ENCODE measurements at places on chromosomes 6 and 20.

- DNase-seq: no peak
Measured at GRCh38 chr20:49340161-49340966, 62.5 kb upstream of the ZNFX1 start.

GRCh38 chr6:38876475-38876874, 161.4 kb downstream of the DNAH8 start:
- DNase-seq: no peak

DNA sequence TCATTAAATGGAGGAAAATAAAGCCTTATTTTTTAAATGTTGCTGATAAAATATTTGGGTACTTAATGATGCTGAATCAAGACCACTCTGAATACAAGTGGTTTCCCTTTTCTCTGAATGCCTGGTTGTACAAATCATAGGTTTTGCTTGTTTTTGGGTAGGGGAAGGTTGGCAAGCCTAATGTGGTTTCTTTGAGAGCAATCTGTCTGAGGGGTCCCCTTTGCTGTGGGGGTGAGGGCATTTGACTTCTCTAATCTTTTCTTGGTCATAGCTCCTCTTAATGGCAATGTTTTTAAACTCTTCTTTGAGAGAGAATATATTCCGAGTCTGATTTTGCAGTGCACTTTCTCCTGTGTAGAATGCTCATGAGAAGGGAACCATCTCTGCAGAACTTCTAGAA, 99.2 kb downstream of the SOX4 start:
- DNase-seq: no peak

DNA sequence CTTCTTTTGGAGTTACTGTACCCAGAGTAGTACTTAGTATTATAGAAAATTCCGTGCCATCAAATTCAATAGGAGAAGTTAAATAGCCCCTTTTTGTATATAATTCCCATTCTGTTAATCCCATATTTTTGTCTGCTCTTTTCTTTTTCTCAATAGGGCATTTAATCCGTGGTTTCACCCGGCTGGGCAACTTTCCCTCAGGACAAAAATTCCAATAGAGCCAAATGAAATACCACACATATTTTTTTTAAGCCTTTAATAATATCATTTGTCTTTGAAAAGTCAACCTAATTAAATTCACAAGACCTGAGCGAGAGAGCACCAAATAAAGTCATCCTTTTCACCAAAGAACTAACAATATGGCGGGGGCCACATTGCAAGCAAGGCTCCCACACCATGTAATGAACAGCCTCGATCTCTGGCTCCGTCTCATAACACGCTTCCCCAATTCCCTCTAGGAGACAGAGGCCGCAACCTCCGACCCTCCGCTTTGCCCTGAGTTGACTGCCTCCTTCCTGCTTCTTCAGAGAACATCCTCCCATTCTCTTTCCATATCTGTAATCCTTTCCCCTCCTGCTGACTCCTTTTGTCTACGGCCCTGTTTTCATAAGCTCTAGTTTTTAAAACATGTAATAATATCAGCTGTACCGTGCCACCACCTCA, 13.6 kb downstream of the NHSL1 start:
- no peak for DNase-seq

DNA sequence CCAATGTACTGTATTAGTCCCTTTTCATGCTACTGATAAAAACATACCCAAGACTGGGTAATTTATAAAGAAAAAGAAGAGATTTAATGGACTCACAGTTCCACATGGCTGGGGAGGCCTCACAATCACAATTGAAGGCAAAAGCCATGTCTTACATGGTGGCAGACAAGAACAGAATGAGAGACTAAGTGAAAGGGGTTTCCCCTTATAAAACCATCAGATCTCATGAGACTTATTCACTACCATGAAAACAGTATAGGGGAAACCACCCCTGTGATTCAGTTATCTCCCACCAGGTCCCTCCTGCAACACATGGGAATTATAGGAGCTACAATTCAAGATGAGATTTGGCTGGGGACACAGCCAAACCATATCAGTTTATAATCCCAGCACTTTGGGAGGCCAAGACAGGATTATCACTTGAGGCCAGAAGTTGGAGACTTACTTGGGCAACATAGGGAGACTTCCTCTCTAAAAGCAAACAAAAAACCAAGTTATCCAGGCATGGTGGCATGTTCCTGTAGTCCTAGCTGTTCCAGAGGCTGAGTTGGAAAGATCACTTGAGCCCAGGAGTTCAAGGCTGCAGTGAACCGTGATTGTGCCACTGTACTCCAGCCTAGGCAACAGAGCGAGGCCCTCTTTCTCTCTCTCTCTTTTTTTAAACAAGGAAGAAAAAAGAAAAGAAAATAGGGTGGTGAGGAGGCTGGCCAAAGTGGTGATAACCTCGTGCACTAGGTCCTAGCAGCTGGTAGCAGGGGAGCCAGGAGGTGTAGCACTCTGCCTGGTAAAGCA, 22.9 kb upstream of the DDR1 start:
- no peak for DNase-seq

DNA sequence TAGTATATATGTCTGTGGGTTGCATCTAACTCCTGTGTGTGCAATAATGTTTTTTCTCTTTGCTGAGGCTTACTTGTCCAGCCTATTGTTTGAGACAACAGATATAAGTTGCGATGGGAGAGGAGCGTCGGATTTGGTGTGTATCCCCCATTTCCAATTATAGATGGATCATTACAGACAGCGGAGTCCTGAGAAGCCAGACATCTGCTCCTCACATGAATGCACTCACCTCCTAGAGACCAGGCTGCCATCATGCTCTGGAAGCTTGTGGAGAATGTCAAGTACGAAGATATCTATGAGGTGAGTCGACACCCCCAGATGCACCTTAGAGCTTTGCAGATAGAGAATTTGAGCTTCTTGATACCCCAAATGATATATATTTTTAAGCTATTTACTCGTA, at the start of gene TFAP2B:
TSS of gene TFAP2B (plus strand) at position 199 of the 400 bp plus-strand sequence. CDS start at position 220, 21 bp downstream.
- DNase-seq: no peak

GRCh38 chr6:150354754-150355571, 13.8 kb upstream of the IYD start:
- DNase-seq: no peak

- DNase-seq: no peak
Measured at GRCh38 chr20:20929341-20929740, 176.8 kb downstream of the LINC00237 start.

DNA sequence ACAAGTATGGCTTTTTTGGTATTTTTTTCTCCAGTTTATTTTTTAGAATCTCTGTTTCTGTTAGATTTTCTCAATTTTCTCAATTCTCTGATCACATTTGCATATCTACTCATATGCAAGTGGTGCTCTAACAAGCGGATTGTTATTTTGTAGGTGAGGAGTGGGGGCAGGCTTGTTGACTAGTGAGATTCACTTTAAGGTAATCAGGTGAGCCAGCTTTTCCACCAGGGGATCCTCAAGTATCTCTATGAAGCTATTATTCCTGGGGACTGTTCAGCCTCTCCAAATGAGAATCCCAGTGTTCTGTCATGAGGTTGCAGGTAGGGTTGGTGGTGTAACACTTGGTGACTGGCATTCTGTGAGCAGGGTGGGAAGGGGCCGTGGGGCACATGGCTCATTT, 274.3 kb upstream of the FERMT1 start:
- DNase-seq: no peak

DNA sequence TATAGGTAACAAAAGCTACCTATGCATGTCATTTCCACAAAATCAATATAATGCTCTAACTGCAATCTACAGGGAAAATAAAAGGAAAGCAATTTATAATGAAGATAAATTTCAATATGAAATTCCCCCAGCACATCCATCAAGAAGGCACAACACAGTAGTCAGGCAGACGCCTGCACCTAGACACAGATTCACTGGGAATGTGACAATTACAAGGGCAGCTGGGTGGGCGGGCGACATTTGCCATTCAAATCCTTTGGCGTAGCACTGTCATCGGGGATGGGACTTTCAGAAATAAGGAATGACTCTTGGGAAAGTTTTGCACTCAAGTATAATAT, 60.4 kb downstream of the SULF2 start:
- DNase-seq: no peak

DNA sequence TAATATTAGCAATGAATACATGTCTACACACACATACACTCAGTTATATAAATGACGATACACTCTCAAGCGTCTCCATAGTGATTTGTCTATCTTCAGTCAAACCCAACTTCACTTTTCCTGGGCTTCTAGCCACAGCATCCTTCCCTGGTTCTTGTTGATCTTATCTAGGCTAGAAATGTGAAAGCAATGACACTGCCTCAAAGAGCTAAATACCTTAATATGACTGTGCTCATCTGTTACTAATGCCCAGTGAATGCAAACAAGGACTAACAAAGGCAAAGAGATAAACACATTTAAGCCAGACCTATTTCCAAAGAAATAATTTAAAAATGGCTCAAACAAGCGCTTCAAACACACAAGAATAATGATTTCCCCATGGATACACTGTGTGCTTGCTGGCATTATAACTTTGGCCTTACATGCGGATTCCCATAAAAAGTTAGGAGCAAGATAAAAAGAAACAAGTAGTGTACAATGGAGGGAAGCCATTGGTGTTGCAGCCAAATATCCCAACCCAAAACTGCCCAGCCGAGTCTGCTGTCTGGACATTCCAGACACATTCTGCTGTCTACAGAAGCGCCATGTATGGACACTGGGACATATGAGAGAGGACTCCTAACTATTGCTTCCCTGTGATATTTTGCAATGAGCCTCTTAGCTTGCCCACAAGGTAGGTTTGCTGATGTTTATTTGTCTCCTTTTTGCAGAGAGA, 19.5 kb upstream of the DAAM2 start:
- no peak for DNase-seq

GRCh38 chr6:154157082-154157481, 118.0 kb downstream of the OPRM1 start:
- no peak for DNase-seq

- DNase-seq: no peak
Measured at GRCh38 chr20:29443819-29444218, 1813.6 kb upstream of the DEFB115 start.

DNA sequence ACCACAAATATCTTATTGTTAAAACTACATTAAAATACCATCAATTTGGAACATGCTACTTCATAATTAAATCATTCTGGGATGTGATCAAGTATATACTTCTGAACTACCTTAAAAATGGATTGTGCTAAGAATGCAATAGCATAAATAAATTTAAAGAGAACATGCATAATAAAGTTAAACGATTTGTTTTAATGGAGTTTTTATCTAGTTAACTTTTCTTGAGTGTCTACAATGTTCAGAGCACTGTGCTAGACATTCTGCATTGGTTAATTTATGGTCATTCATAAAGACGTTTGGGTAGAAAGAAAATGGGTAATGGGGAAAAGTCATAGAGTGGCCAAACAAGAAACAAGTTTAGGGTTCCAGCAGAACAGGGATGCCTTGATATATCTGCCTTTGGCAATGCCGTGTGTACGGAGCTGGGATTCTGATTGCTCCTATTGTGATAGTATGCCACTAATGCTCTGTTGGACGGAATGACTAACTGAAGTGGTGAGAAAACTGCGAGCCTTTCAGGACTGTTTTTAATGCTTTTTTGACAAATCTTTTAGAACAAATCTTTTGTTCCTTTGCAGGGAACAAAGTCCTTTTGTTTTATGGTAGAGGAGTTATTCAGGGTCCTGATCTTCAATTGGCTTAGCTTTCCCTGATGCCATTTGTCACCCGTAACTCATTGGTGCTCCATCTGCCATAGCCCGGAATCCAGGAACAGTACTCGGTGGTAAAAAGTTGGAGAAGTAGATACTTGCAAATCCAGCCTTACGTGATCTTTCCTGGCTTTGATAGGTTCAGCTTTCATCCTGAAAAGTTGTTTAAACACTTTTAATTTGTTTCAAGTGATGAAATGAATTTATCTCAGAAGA, 162.6 kb downstream of the BCKDHB start:
- no peak for DNase-seq

DNA sequence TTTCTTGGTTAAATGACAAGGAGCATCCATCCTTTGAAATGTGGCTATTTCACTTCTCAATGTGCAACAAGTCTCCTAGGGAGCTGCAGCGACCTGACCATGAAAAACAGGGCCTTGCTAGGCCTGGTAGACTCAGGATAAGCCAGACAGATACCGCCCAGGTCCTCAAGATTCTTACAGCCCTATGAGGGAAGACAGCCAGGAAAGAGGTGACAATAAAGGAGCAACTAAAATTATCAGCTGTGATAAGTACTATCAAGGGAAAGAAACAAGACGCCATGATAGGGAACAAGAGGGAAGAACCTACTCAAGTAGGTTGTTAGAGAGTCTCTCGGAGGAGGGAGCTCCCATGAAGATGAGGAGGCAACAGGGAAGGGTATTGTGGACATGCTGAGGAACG, 51.4 kb upstream of the EMILIN3 start:
- no peak for DNase-seq

DNA sequence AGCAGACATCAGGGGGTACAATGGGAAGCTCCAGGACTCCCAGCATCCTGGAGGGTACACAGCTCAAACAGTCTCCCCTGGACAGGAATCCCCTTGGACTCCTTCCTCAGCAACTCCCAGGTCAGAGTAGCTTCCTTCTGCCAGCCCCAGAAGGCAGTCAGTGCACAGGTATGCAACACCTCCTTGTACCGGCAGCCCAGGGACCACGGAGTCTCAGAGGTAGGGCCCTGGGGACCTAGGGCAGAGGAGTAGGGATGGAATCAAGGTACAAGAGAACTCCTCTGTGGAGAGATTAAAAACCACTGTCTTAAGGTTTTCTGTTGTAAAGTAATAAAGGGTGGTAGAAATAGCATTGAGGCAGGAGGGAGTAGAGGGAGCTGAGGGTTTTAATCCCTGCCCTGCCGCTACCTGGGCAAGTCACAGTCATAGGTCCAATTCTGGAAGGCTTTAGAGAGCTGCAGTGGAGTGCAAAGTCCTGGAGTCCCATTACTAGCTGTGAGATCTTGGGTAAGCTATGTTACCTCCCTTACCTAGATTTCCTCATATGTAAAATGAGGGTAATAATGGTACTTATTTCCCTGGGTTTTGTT, 7.5 kb downstream of the TP53TG5 start:
- DNase-seq: no peak

- DNase-seq: no peak
Measured at GRCh38 chr6:155382338-155382685, 68.0 kb upstream of the TFB1M start.

GRCh38 chr6:8710668-8711431, 275.5 kb upstream of the SLC35B3 start:
- DNase-seq: no peak

- DNase-seq: peak; percentile 26
Measured at GRCh38 chr6:2695454-2696095, 55.1 kb downstream of the MYLK4 start.

DNA sequence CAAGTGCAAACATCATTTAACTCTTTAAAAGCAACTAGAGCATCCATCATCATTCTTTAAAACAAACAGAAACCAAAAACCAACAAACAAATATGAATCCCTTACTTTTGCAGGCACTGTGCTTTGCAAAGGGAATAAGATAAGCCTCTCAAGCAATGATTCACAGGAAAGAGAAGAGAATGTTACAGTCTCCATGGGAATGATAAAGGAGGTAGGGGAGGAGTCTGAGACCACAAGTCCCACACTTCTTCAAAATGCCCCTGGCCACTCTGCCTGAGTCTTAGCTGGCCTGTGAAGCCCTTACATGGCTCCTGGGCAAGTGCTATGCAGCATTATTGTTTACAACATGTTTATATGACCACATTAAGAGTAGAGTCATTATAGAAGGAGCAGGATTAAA, 257.7 kb upstream of the MARCKS start:
- no peak for DNase-seq

All from HTR-8/SVneo (cell line).